ENCODE measurements at places on chromosomes 5 and 9.

GRCh38 chr5:80165452-80165851 lies 90.4 kb downstream of the SERINC5 start:
- no peak for DNase-seq

DNA sequence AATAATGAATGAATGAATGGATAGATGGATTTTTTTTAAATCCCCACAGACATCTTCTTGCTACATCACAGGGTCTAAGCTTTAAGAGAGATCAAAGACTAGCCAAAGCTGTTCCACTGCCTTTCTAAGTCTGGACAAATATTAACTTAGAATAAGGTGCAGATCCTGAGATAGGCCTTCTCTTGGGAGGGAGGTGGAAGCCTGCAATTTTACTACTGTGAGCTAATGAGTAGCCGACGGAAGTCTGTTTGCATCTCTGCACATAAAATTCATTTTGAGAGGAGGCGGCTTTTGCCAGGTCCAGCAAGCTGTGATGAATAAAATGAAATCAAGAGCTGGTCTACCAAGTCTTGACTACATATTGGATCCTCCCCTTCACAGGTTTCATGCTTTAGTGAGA lies 484.9 kb downstream of the TMEM38B start:
- no peak for DNase-seq

- no peak for DNase-seq
Measured at GRCh38 chr5:112812549-112812948, 48.5 kb upstream of the SRP19 start.

DNA sequence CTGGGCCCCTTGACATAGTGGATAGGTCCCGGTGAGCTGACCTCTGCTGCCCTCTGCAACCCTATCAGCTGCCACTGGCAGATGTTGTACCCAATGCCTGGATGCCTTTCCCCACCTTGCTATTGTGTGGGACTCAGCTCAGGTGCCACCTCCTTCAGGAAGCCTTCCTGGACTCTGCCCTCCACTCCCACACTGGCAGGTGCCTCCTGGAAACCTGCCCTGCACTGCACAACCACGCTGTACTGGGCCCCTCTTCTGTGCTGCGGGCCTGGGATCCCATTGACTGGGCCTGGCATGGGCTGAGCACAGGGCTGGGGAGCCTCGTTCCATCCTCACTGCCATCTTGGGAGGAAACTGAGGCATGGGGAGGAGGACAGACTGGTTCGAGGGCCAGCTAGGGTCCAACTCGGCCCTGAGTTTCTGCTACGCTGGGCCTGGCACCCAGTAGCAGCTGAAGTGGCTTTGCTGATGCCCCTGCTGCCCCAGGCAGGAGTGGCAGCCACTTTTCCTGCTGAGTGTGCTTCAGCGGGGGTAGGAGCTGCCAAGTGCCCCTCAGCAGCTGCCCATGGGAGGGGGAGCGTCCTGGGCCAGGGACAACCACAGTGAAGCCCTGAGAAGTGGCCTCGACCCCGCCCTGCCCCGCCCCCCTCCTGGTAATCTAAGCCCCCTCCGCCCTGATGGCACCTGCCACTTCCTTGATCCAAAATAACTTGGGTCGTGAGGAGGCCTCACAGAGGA lies 1.3 kb downstream of the AK1 start:
- no peak for DNase-seq

DNA sequence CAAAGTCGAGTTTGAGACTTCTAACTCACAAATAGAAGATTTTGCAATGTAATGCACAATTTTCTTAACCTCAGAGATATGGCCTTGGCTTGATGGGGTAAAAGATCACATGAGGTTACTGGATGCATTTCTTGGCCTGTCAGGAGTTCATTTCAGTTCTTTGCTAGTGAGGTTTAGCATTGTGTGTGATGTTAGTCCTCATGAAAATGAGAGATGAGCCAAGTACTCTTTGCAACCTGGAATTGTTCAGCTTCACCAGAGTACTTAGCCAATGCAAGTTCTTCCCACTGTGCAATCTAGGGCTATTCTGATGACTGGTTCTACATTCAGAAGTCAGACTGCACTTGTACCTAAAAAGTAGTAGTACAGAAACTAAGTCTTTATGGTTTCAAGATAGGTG lies 24.9 kb downstream of the GNAQ start:
- DNase-seq: no peak
